ENCODE measurements at places on chromosomes 16 and 17.

DNA sequence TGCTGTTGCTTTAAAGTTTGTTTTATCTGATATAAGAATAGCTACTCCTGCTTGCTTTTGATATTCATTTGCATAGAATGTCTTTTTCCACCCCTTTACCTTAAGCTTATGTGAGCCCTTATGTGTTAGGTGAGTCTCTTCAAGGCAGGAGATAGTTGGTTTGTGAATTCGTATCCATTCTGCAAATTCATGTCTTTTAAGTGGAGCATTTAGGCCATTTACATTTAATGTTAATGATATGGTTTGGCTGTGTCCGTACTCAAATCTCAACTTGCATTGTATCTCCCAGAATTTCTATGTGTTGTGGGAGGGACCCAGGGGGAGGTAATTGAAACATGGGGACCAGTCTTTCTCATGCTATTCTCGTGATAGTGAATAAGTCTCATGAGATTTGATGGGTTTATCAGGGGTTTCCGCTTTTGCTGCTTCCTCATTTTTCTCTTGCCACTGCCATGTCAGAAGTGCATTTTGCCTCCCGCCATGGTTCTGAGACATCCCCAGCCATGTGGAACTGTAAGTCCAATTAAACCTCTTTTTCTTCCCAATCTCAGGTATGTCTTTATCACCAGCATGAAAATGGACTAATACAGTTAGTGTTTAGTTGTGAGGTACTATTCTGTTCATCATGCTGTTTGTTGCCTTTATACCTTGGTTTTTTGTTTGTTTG is 27.2 kb downstream of the ATF7IP2 start:
- no peak for DNase-seq

DNA sequence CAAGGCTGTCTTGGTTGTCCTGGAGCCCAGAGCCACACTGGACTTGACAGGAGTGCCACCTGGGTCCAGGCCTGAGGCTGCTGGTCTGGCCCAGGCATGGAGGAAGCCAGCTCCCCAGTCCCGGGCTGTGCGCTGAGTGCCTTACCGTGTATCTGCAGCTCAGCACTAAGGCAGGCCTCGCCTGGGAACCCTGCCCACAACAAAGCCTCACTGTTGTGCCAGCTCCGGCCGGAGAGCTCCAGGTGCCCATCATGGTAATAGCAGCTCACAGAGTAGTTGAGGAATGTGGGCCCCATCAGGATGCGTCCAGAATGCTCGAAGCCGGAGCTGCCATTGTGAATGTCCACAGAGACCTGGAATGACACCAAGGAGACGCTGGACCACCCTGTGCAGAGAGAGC is 72.2 kb downstream of the RMI2 start:
- DNase-seq = no peak

- no peak for DNase-seq
Observed at GRCh38 chr16:17304491-17305119, 166.2 kb downstream of the XYLT1 start.

DNA sequence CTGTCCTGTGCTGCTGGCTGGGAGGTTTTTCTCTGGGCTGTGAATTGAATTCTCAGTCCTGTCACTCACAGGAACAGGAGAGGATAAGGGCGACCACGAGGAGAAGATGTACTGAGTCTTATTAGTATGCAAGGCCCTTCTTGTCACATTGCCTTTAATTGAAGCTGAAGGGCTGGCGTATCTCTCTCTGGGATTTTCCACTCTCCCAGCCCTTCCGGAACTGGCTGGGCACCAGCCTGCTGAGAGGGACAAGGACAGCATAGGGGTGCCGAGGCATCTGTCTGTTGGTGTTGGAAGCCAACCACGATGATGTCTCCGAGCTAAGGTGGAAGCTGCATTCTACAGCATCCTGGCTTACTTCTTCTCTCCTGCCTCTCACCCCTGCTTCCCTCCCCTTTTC is 33.2 kb downstream of the GPRC5B start:
- DNase-seq = no peak

GRCh38 chr16:1536601-1537000 is 3.1 kb downstream of the TMEM204 start:
- no peak for DNase-seq
